ENCODE measurements at places on chromosomes 2 and 18.

- DNase-seq, result no peak
Observed at GRCh38 chr18:10049747-10050146, 135.9 kb downstream of the VAPA start.

DNA sequence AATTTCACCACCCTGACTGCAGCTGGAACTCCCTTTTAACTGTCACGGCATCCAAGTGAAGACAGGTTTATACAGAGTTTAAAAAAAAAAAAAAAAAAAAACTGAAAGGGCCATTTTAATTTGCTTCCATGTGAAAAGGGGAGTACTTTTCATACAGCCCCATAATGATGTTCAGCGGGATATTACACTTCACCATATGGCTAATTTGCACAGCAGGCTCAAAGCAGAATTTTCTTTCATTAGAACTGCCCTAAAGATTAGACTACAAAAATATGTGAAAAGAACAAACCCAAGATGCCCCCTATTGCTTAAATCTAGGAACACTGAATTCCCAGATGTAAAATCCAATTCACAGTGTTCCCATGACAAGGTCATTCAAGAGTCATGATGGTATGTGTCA, 301.8 kb downstream of the EXOC6B start:
- no peak for DNase-seq

- DNase-seq, result no peak
Observed at GRCh38 chr2:215068399-215068798, 70.0 kb downstream of the ABCA12 start.

- DNase-seq, result no peak
Observed at GRCh38 chr18:24669502-24669901, 209.1 kb downstream of the HRH4 start.

- no peak for DNase-seq
Observed at GRCh38 chr18:74256190-74256589, 35.6 kb downstream of the CYB5A start.

GRCh38 chr2:178702361-178702760, 104.9 kb downstream of the TTN start:
- DNase-seq, result no peak

GRCh38 chr2:83990636-83991035, 468.4 kb downstream of the SUCLG1 start:
- no peak for DNase-seq

DNA sequence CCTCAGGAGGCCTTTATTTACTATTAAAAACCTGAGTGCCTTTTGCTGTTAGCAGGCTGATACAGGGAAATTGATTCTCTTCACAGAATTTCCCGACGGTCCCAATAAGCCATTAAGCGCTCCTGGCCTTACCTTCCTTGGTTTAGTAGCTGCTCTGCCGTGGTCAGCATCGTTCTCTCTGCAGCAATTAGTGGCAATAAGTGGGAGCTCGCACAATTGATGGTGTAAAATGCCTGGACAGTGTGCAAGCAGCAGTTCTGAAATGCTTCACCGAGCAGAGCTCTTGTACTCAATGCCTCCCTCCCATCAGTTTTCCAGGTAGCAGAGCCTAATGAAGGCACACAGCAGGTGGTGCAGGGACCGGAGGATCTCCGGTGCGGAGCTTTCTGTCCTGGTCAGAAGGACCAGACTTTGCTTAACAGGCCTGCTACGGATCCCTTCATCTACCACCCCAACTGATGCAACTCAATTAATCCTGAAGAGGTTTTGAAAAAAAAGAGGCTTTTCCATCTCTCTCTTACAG, 1.1 kb upstream of the LINC00305 start:
- no peak for DNase-seq

DNA sequence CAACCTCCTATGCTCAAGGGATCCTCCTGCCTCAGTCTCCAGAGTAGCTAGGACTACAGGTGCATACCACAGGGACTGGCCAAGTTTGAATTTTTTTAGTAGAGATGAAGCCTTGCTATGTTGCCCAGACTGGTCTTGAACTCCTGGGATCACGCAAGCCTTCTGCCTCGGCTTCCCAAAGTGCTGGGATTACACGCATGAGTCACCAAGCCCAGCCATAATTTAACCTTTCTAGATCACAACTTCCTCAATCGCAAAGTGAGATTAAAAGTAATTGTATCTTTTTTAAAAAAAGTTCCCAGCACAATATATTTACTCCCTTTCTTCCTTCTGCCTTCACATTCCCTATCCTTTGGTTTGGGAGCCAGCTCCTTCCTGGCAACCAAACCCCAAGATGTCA, 5.8 kb upstream of the PPP1CB start:
- DNase-seq, result peak; percentile 28

DNA sequence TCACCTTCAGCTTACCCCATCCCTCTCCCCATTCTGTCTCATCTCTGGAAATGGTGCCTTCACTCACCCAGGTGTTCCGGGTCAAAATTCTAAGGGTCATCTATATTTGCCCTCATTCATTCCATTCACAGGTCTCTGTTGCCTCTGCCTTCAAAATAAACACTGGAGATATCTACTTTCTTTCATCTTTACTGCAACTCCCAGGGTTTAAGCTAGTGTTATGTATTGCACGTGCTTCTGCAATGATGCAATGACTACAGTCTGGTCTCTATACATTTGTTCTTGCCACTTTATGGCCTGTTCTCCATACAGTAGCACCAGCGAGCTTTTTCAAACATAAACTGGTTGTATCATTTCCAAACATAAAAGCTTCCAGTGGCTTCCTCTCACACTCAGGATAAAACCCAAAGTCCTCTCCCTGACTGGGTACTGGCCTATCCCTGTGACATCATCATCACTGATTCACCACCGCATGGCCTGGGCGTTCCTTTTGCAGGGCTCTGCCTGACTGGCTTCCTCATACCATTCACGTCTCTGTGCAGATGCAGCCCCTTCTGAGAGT, 14.3 kb downstream of the DSG2 start:
- DNase-seq, result no peak

DNA sequence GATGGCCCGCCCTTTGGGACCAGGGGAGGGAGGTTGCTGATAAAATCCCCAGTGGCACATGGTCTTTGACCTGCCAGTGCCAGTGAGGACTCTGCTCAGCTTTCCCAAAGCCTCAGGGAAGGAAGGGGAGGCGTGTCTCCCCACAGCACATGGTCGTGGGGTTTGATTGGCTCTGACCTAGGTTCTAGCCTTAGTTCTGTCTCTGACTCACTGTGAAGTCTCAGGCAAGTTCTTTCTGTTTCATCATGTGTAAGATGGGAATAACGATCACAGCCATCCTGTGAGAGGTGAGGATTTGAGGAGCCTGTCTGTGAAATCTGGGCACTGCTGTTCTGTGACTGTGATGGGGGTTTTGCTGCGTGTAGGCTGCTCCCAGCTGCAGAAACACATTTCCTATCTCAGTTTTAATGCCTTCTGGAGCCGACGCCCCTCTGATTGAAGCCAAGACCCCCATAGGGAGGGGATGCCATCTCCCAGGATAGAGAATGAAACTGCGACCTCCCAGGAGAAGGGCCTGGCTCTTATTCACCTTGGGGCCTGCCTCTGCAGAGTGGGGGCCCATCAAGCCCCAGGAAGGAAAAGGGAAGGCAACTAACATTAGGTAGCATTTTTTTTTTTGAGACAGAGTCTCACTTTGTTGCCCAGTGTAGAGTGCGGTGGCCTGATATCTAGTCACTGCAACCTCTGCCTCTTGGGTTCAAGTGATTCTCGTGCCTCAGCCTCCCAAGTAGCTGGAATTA, 84.0 kb downstream of the DDX1 start:
- DNase-seq, result no peak

DNA sequence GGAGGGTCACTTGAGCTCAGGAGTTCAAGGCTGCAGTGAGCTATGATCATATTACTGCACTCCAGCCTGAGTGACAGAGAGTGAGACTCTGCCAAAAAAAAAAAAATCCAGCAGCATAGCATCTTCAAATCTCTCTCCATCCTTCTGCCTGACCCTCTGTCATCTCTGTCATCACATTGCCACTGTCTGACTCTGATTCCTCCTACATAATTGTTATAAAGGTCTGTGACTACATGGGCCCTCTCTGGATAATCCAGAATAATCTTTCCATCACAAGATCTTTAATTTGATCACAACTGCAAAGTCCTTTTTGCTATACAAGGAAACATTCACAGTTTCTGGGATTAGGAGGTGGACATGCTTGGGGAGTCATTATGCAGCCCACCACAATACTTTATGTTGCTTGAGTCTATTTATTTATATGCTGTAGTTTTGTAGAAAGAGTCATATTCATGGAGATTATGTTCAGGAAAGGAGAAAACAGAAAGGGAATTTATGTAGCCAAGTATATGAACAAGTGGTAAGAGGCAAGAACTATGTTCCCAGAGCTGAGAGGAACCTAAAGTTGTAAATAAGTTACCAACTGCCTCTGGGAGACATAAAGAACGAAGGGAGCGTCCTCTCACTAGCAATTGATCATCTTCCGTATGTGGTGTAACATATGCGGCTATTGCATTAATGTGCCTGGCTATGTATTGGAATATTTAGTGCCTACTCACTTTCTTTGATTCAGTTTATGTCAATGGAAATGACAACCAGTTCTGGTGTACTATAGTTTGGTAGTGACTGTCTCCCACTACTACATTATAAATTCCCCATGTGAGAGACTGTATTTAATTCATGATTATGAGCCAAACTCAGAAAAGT, 21.5 kb downstream of the RND3 start:
- no peak for DNase-seq

DNA sequence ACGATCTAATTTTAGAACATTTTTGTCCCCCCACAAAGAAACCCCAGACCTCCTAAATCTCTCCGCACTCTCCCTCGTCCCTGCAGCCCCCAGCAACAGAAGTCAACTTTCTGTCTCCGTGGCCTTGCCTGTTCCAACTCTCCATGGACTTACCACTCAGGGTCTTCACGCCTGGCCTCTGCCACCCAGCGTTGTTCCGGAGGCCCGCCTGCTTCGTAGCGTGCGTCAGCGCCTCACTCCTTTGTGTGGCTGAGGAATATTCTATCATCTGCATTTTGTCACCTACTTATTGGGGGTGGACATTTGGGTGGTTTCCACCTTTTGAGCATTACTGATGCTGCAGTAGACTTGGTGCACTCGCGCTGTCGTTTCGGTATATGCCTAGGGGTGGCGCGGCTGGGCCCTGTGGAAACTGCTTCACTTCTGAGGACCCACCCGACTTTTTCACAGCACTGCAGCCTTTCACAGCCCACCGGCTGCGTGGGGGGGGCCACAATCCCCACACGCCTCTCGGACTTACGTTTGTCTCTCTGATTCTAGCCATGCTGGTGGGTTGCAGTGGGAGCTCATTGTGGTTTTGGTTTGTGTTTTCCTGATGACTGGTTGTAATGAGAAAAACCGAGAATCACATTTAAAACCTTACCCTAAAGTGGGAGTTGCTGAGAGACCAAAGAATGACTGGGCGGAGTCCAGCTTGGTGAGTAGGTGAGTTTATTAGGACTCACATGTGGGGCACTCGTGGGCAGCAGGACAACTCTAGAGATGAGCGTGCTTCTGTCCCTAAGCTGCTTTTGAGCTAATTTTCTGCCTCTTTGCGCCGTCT, 1.4 kb upstream of the HSBP1L1 start:
- no peak for DNase-seq

DNA sequence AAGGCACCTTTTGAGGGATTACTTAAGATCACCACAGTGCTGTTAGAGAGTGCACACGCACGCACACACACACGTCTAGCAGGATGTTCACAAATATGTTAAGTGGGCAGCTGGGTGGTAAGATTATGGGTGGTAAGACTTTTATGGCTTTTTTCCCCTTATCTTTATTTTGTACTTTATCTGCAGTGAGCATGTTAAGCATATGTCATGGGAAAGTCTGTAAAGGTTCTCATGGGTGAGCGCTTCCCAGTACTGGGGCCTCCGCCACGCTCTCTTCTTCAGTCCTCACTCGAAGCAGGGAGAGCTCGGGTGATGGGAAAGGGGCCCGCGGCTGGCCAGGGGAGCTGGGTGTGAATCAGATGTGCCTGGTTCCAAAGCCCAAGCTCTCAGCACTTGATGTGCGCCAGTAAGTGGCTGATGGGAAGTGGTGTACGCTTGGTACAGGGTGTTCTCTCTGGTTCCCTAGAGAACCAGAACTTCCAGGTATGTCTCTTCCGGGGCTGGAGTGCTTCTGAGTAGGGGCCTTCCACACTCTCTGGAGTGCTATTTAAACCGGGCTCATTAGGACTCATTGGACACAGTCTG, 83.9 kb upstream of the YWHAQ start:
- peak; percentile 21 for DNase-seq

DNA sequence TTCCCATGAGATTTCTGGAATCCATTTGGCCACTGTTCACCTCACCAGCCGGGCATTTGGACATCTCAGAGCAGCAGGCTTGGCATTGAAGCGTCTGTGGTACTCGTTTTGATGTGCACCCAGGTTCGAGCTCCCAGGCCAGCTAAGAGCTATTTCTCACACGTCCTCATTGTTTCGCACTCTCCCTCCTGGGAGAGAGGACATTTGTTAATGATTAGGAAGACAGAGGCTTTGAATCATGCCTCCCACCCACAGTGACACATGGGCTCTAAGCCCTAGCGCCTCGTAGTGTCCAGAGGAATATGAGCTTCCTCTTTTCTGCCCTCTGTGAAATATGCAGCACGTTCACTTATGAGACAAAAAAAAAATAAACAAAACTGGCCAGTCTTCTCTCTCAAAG, 361.8 kb downstream of the RND3 start:
- peak; percentile 3 for DNase-seq

GRCh38 chr18:59763541-59764136, 66.4 kb upstream of the CCBE1 start:
- no peak for DNase-seq

GRCh38 chr2:197239434-197239833, 71.1 kb downstream of the ANKRD44 start:
- DNase-seq, result no peak

- no peak for DNase-seq
Observed at GRCh38 chr18:70363861-70364260, 75.0 kb downstream of the SOCS6 start.

- DNase-seq, result peak; percentile 41
Observed at GRCh38 chr2:40448476-40449079, 3.3 kb downstream of the SLC8A1 start.

Measured in KBM-7 (cell line).